ENCODE measurements at places on chromosomes 6 and 20. TPM values are rescaled to one million over a fixed set of nuclear protein-coding genes. Genes with fewer than 3 reads are reported as not detected.

Gene SLC26A8
- total RNA-seq = not detected

Gene AIF1
- not detected for total RNA-seq

Gene LINC00237
- total RNA-seq = not detected

Gene TPX2
- total RNA-seq = 58.2 TPM

All from epithelial cell of umbilical artery (primary cell).